ENCODE measurements at places on chromosomes 5 and 9.

DNA sequence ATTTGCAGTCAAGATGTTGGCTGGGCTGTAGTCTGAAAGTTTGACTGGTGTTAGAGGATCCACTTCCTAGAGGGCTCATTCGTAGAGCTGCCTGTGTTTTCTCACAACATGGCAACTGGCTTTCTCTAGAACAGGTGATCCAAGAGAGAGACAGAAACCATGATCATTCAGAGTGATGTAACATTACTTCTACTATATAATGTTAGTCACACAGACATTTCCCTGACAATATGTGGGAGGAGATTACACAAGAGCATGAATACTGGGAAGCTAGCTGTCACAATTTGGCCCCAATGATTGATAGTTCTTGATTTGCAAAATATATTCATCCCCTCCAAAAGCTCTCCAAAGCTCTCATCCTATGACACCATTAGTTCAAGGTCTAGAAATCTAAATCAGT is 10.9 kb upstream of the TMEM161B start:
- no peak for DNase-seq

DNA sequence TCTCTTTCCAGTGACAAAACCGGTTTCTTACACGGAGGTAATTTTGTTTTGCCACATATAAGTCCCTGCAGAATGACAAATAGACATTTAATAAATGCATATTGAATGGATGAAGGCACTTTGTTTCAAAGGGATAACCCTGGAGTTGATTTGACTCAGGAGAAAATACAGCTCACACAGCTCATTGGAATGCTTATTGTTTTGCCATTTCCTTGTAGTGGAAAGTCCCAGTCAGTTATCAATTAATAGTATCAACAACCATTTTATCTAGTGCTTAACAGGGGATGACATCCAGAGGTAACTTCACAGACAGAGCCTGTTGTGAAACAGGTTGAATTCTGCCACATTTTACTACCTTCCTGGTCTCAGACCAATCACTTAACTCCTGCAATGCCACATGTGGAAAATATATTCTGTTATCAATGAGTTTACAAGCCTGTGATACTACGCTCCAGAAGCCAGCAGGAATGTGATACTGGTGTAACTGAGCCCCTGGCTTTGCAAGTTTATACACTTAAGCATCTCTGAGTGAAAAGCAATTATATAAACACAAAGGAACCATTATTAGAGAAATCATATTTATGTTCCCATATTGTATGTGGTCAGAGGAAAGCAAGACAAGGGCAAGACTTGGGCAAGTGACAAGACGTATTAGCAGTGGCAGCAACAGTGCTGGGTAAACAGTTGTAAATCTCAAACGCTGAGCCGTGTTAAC is 123.1 kb upstream of the ANKRD55 start:
- DNase-seq, result no peak

GRCh38 chr9:93125331-93125894 is 8.6 kb downstream of the NINJ1 start:
- no peak for DNase-seq

GRCh38 chr5:158727136-158727535 is 372.6 kb downstream of the EBF1 start:
- no peak for DNase-seq

DNA sequence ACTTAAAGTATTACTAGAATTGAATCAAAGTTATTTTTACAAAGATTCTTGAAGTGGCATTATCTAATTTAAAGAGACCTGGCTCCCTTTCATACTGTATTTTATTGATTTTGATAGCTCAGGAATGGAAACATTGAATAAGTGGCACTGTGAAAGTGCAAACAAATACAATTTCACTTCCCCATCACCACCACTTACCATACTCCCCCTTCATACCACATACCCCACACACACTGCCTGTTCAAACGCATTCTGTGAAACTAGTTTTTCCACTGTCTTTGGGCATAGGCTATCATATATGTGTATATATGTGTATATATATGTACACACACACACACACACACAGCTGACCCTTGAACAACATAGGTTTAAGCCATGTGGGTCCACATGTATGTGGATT is 62.1 kb upstream of the ATG10 start:
- DNase-seq, result no peak

DNA sequence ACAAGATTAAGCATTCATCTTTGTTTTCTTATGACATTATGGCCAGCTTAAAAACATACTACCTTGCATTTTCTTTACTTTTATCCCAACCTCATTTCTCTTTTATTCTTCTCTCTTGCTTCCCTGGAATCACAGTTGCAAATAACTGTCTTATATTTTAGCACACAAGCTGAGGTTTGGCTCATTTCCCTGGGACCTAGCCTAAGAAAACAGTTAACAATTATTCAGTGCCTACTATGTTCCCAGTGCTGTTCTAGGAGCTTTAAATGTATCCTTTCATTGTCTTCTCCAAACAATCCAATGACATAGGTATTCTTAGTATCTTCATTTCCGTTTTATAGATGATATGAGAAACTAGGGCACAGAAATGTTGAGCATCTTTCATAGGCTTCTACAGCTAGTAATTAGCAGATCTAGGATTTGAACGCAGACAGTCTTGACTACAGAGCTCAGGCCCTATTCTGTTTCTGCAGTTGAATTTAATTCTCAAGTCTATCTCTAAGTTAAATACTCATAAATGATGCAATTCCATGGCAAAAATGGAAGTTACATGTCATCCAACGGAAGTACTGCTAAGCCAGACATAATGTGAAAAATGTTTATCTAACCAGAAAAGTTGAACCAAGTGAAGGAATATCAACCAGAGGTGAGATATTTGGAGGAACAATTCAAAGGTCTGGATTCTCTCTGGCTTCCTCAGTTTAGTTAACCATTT is 52.3 kb upstream of the MTAP start:
- DNase-seq, result no peak

DNA sequence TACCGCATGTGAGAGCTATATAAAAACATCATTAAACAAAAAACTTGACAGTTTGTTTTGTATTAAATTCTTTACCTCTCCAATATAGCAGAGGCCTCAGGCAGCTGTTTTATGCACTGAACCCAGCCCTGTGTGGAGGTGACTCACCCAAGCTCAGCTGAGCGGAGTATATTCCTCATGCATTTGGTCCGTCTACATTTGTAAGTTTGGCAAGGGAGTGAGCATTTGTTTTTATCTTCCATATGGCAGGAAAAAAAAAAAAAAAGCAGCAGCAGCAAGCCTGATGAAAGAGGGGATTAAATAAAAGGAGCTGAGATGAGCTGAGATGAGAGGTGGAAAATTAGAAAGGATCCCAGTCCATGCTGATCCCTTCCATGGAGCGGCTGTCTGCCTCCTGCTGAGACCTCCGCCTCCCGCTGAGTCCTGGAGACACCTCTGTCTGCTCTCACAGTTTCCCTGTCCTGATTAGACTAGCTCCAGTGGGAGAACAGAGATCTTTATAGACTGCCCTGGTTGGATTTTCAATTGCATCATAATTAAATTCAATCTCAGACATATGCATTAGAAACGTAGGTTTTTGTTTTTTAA is 112.0 kb upstream of the CTNND2 start:
- no peak for DNase-seq

DNA sequence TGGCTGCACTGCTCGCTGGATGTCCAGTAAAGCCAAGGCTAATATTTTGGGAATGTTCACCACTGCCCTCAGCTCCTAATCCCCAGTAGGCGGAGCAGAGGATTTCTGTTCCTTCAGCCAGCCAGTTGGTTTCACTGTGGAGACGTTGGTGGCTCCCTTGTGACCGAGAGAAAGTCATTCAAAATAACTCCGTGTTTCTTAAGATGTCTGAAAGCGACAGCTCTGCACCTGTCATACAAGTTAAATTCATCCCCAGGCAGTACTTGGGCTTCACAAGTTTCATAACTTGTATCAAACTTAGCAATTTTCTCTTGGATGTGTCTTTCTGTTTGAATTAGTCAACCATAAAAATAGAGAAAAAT is 382 bp upstream of the CDKN2B start:
- no peak for DNase-seq

GRCh38 chr9:135240222-135240621 is 152.8 kb downstream of the OLFM1 start:
- no peak for DNase-seq

DNA sequence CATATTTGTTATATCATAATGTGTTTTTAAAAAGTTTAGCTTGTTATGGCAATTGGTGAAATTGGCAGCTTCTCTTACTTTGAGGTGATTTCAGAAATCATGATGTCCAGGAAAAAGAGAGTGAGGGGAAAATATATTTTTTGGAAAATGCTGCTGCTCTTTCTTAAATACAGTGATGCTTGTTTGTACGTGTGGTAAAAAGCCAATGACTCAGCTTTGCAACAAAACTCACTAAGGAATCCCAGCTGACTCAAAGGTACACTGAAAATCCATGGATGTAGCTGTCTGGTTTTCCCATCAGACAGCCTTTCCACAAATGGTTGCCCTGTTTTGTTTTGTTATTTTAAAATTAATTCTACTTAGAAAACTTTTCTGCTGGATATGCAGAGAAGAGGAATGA is 306.4 kb upstream of the PAPPA start:
- DNase-seq, result no peak

- no peak for DNase-seq
Observed at GRCh38 chr5:141431286-141431685, 979 bp downstream of the PCDHGA12 start.

- no peak for DNase-seq
Observed at GRCh38 chr5:127910307-127910956, 173.1 kb upstream of the SLC12A2 start.

GRCh38 chr9:137462986-137463930 is 4.1 kb upstream of the NSMF start:
- DNase-seq, result no peak

DNA sequence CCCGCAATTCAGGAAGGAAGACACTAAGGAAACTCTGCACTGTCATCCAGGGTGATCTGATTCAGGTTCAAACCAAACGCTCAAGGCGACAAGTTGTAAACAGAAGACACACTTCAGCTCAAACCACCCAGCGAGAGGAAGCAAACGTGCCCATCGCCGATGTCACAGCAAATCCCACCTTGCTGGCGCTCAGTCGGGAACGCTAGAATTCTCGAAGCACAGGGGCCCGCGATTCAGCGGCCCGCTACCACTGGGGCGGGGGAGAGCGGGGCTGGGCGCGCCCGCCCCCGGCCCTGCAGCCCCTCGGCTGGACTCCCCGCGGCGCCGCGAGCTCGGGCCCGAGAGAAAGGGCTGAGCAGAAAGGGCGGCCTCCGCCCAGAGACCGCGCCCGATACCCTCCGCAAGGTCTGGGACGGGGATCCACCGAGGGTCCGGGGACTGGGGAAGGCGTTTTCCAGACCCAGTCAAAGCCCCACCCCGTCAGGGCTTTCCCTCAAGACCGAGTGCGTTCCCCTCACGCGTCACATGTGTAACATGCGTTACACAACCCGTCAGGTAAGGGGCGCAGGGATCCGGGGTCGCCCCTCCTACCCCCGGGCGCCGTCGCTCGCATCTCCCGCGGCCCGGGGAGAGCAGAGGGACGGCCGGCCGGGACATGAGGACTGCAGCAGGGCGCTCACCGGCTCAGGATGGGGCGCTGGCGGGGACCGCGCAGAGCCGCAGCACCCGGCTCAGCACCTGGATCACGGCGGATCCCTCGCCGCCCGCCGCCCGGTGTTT is 469 bp downstream of the AGTPBP1 start:
- DNase-seq, result peak; percentile 77

- no peak for DNase-seq
Observed at GRCh38 chr5:143309661-143310431, 93.6 kb downstream of the NR3C1 start.

DNA sequence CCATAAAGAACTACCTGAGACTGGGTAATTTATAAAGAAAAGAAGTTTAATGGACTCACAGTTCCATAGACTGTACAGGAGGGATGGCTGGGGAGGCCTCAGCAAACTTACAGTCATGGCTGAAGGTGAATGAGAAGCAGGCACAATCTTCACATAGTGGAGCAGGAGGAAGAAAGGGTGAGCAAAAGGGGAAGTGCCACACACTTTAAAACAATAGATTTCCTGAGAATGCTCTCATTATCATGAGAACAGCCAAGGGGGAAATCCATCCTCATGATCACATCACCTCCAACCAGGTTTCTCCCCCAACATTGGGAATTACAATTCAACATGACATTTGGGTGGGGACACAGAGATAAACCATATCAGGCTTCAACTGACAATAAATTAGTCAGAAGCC is 664.9 kb downstream of the TAF11L14 start:
- DNase-seq, result no peak

GRCh38 chr5:9094582-9094981 is 451.3 kb downstream of the SEMA5A start:
- no peak for DNase-seq

DNA sequence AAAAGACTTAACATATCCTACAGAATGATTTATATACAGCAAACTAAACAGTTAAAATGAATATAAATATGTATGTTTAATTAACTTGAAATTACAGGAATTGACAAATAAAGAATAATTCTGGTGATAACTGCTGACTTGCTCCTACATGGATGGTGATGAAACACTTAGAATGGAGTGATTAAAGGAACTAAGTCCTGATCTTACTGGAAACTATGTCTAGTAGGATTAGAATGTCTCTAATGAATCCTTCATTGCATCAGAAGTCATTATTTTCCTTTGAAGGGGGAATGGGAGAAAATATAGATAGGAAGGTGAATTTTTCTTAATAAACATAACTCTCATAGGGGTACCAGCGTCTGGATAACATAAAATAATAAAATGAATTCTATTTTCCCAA is 77.1 kb downstream of the CAMK4 start:
- DNase-seq, result no peak

GRCh38 chr9:32787816-32788215 is 4.5 kb downstream of the TMEM215 start:
- no peak for DNase-seq

GRCh38 chr9:104586496-104587180 is 12.6 kb downstream of the OR13C5 start:
- DNase-seq, result no peak

GRCh38 chr5:64526734-64527439 is 21.1 kb downstream of the RGS7BP start:
- no peak for DNase-seq

GRCh38 chr9:137453643-137454081 is 5.5 kb downstream of the NSMF start:
- peak; percentile 77 for DNase-seq

DNA sequence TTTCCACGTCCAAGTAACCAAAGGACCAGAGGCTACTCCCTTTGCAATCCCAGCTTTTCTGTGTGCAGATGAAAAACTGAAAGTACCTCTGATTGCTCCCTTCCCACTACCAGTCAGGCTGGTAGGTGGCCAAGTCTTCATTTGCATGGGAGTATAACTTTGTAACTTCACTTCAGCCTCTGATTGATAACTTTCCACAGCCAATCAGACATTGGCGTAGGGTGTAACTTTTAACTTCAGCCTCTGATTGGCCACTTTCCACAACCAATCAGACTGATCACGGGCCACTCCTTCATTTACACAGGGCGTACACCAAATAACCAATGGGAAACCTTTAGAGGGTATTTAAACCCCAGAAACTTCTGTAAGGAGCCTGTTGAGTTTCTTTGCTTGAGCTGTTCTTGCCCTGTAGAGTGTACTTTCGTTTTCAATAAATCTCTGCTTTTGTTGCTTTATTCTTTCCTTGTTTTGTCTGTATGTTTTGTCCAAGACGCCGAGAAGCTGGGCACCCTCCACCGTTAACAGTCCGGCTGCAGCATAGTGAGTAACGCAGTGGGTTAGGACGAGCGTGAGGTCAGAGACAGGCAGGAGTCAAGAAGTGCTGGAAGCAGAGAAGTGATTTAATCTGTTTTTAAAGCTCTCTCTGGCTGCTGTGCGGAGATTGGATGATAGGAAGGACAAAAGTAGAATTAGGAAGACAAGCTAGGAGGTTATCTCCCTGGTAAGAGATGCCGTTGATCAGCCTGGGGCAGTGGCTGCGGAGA is 3.5 kb upstream of the EXOSC2 start:
- DNase-seq, result no peak

GRCh38 chr9:16030528-16031185 is 477.8 kb downstream of the CCDC171 start:
- DNase-seq, result no peak

GRCh38 chr9:134502809-134503211 is 138.8 kb upstream of the COL5A1 start:
- DNase-seq, result no peak
